ENCODE measurements at places on chromosomes 3 and 15.

- no peak for DNase-seq
Observed at GRCh38 chr3:25916321-25916720, 126.4 kb downstream of the OXSM start.

DNA sequence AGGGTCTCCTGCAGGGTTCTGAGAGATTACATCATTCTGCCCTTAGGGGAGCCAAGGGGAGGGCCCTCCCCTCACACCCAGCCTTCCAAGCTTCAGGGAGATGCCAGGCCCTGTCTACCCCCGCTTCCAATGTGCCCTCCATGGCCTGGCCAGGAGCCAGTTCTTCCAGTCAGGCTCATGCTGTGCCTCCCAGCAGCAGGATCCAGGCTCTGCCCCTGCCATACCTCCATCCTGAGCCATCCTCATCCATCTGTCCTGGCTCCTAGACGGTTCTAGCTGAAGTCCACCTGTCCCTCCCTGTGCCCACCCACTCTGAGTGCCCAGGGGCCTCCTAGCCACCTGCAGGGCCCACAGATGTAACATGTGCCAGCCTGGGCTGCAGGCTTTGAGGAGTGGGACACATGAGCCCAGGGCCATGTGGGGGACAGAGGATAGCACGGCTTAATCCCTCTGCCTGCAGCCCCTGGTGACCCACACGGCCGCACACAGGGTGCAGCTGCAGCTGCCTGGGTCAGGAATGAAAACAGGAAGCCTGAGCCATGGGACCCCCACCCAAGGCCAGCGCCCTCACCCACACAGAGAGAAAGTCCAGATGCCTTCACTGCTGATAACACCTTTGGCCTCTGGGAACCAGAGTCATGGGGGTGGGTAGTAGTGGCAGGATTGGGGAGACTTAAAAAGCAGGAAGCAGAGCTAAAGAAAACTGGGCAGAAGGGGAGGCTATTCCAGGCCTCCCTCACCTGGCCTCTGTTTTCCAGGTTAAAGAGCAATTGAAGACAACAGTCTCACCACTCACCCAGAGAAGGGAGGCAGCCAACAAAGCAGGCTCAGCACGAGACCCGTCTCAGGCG is 11.8 kb downstream of the PLCD1 start:
- no peak for DNase-seq

DNA sequence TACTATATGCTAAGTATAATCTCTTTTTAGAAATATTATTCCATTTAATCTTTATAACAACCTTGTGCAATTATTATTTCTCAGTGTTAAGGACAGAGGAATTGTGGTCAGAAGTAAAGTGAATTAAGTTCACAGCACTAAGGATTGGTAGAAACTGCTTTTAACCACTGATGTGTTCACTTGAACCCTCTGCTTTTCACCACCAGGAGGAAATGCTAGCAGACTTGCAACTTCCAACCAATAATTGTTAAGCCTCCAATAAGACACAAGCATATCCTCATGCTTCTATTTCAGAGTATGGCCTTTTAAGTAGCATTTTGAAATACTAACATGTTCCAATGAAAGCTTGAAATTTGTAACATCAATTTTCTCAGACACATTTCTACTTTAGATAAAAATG is 527.4 kb downstream of the SI start:
- no peak for DNase-seq

- no peak for DNase-seq
Observed at GRCh38 chr3:123481071-123481470, 32.2 kb upstream of the ADCY5 start.

GRCh38 chr3:187295316-187296034 is 3.9 kb upstream of the MASP1 start:
- no peak for DNase-seq

- no peak for DNase-seq
Observed at GRCh38 chr3:197880491-197881269, 69.3 kb upstream of the RPL35A start.

GRCh38 chr3:157436583-157437291 is at the start of gene PTX3:
Gene PTX3 (plus strand): TSS chr3:157436850. CDS start chr3:157436934, 84 bp downstream.
- DNase-seq = no peak

DNA sequence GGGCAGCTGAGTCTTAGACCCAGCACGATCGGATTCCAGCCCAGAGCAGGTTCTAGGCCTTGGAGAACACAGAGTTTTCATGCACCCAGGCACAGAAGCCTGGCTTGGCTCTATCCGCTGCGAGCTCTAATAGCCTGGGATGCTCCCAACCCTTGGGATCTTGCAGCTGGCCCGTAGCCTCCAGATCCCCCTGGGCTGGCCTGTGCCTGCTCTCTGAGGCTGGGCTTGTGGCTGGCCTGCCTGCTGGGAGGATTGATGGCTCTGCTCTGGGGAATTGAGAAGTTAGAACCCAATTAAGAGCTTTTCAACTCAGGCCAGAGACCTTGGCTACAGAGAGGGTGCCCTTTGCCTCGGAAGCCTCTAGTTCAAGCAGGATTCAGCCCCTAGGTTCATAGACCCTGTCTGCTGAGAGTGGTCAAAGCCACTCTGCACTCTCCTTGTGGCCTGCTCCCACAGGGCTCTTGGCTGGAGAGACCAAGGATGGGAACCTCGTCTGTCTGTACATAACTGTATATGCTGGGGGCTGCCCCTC is 64.4 kb downstream of the MAGEF1 start:
- no peak for DNase-seq

- DNase-seq = no peak
Observed at GRCh38 chr15:67941648-67942310, 101.9 kb upstream of the RNU6-1 start.

GRCh38 chr3:119723022-119723421 is 20.2 kb downstream of the CFAP91 start:
- DNase-seq = no peak

- no peak for DNase-seq
Observed at GRCh38 chr15:52780172-52780980, 9.8 kb downstream of the ONECUT1 start.

DNA sequence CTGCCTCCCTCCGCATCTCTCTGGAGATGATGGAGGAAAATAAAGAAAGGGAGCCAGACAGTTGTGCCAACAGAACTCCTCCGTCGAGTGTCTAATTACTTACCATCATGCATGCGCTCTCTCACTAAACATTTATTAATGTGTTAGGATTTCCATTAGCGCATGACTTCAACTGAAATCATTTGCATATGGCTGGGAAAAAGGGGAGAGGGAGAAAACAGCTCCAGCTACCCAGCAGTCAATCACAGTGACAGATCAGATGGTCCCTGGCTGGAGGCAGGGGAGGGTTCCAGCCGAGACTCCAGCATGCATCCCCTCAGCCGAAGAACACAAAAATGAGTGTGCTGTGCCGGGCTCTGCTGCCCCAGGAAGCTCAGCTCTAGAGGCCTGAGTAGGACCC is 6.8 kb upstream of the RHO start:
- DNase-seq = no peak

- DNase-seq = no peak
Observed at GRCh38 chr3:124783696-124784095, 53.4 kb downstream of the UMPS start.

DNA sequence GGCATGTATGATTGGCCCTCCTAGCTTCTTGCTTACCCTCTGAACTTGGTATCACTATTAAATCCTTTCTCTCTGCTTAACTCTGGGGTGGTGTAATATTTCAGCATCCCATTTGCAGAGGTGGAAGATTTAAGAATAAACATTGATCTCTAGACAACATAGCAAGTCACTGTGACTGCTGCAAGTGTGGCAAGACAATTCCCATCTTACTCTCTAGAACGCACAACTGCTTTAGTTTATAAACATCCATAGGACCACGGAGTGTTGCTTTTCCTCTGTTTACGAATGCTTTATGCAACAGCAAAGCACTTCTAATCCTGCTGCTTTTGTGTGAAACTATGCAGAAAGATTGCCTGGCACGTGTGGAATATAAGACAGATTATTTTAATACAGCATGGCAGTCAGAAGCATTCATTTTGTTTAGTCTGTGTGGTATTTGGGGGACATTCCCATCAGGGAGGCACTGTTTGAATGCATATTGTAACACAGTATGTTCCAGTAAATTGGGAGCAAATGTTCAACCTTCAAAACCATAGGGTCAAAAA is 338.9 kb upstream of the TMCO5A start:
- no peak for DNase-seq

DNA sequence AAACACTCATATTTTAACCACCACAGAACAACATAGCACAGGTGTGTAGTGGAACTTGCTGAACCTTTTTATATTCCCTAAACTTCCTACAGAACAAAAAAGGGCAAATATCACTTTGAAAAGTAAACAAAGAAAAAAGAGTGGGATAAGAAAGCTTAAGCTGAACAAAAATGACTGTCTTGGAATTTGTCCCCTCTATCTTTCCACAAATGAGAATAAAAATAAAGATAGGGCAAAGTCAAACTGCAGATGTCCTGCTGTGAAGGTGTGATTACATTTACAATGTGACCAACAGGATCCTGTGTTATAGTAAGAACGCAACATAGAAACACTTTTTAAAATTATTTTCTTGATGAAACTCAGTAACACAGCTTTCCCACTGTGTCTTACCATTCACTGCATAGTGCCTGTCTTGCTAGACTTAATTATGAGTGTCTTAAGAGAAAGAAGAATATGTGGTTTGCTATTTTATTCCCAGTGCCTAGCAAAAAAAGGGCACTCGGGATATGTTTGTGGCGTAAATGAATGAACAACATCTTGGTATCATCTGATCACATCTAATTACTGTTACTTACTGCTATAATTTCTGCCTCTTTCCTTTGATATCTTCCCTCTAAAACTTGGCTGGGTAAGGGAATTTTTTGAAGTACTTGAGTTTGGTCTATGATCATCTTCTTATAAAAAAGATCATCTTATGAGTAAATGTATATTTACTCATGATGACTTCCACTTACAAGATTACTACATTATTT is 67.5 kb downstream of the DENND4A start:
- DNase-seq = no peak

DNA sequence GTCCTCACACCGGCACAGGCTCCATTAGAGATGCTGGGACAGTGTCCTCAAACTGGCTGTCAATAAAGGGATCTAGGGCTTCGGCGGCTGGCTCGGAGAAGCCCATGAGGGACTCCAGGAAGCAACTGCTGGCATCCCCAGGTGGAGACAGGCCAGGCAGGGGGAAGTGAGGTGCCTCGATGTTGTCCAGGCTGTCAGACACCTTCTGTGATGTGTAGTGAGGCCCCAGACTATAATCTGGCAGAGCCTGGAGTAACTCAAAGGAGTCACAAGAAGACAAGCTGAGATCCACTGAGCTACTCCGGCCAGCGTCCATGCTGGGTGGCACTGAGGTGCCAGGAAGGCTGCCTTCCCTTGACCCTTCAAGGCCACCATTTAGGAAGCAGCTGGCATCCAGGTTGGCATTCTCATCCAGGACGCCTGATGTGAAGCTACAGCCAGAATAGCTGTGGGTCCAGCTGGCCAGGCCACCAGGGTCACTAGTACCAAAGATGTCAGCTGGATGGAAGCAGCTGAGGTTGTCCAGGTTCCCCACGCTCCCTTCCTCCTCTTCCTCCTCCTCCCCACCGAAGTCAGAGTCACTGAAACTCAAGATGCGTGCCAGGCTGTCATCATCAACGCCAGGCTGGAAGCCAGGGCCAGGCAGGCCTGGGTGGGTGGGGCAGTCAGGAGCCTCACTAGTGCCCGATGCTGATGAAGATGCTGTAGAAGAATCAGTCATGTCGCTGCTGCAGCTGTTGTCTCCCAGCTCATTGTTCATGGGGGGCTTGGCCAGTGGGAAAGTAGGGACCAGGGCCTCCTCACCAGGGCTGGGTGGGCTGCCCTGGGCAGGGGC is 10.1 kb downstream of the CSRNP1 start:
- no peak for DNase-seq

- DNase-seq = no peak
Observed at GRCh38 chr3:10955711-10956453, 36.7 kb upstream of the SLC6A1 start.

DNA sequence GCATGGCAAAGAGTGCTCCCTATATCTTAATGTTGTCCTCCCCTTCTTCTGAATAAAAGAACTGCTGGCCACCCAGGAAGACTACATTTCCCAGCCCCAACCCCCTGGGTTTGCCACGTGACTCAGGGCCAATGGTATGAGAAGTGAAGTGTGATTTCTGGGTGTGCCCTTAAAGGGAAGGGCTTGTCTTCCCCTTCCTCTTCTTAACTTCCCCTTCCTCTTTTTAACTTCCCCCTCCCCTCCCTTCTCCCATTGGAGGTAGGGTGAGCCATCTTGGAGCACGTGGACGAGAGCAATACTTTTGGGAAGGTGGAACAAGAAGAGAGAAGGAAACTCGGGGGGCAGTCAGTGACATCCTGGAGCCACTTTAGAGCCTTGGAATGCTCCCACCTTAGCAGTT is 6.8 kb upstream of the KBTBD12 start:
- no peak for DNase-seq

- DNase-seq = no peak
Observed at GRCh38 chr15:100200287-100200880, 141.4 kb downstream of the ADAMTS17 start.

- DNase-seq = no peak
Observed at GRCh38 chr15:76994971-76995945, at the start of gene PSTPIP1. Gene PSTPIP1 (plus strand): TSS chr15:76995126. CDS start chr15:76995574, 448 bp downstream.

DNA sequence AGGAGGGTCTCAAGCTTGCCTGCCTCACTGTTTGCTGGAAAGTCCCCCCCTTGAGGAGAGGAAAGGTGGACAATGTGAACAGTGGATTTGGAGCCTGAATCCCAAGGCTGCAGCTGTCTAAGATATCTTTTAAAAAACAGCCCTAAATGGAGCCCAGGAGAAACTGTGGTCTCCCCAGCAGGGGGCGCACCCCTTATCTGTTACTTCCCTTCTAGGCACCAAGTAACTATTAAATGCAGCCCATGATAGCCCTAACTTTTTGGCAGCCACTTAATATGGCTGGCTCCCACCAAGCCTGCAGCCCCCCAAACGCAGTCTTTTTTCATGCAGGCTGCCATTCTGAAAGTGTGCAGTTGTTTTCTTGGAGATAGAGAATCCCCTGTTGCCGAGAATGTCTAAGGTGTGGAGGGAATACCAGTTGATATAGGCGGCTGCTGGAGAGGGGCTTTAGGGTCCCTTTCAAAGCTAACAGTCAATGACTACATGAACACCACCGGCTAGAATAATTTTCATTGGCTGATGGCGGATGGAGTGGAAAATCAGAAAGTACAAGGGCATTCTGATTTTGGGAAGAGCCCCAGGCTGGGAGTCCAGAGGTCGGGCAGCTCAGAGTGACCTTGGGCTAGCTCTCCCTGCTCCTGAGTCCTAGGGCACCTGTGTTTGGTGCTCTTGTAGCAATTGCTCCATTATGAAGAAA is 1.3 kb downstream of the RHCG start:
- no peak for DNase-seq

- no peak for DNase-seq
Observed at GRCh38 chr3:190585805-190586630, 72.1 kb downstream of the IL1RAP start.

GRCh38 chr3:46674031-46674845 is 19.2 kb downstream of the ALS2CL start:
- DNase-seq = no peak

DNA sequence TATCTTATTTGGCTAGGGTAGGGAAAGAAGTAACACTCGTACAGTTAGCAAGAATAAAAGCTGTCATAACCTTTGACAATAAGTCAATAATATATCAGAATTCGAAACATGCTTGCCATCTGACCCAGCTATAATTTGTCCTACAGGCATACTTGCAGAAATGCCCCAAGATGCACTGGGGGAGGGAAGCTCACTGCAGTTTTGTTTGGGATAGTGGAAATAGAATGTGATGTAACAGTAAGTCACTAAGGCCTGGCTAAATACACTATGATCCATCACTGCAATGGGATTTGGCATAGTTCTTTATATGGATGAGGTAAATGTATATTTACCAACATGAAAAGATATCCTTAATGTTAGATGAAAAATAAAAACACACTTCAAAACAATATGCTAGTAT is 25.5 kb upstream of the TMOD3 start:
- no peak for DNase-seq

All from NCI-H1048 (cell line).